ENCODE measurements at places on chromosomes 3 and 15.

DNA sequence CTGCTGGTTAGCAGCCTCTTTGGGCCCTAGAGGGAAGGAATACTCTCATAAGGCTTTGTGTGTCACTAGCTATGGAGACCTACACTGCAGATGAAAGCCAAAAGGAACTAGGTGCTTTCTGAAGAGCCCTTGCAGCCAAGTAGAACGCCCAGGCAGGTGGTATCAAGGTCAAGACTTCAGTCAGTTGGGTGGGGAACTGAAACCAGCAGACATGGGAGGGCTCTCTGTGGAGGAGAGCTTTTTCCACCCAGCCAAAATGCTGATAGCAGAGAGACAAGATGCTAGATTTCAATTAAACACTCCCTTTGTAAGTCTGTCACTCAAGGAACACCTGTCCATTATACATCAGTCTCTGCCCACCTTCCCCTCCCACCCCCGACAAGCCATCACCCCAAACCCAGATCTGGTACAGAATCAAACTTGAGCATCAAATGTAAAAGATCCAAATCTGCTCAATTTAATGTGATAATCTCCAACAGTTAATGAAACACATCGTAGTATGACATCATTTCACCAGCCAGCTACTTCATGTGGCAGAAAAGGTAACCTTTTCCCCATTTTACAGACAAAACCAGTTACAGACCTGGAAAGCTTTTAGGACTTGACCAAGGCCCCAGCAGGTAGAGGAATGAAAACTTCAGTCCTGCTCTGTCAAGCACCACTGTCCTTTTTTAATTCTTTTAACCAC is 14.6 kb downstream of the MRPS25 start:
- DNase-seq, result no peak

- no peak for DNase-seq
These were observed 51.3 kb downstream of the SUCNR1 start for GRCh38 chr3:151924753-151925152.

DNA sequence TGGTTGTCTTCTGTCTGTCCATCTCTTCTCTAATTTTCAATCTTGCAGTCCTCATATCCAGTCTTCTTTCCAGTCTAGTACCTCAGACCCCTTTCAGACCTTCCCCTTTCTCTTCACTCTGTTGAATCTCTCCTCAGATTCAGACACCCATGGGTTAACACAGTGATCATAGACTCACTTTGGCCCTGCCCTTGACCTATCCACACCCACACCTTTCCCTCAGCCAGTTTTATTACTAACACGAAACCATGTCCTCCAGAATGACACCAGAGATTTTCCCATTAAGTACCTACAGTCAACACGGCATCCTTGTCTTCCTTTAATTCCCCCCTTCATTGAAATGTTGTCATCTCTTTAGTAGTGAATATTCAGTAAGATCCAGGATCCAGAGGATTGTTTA is 74.5 kb upstream of the UBE2E2 start:
- no peak for DNase-seq

DNA sequence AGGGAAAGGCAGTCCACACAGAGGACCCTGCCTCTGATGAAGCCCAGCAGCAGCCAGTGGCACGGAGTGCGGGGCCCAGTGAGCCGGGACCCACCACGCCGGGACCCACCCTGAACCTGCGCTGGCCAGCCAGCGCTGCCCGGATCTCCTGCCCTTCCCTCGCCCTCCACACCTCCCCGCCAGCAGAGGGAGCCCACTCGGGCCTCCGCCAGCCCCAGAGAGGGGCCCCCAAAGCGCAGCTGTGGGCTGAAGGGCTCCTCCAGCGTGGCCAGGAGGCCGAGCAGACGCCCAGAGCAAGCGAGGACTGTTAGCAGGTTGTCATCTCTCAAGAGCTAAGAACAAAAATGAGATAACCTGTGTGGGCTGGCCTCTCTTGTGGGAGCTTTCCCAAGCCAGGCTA is 81.3 kb upstream of the ATP10A start:
- DNase-seq, result no peak

DNA sequence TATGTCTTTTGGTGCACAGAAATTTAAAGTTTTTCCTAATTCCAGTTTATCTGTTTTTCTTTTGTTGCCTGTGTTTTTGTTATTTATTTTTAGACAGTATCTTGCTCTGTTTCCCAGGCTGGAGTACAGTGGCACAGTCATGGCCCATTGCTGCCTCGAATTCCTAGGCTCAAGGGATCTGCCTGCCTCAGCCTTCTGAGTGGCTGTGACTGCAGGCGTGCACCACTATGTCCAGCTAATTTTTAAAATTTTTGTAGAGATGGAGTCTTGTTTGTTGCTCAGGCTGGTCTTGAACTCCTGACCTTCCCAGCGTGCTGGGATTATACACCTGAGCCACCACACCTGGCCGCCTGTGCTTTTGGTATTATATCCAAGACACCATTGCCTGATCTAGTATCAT is 22.8 kb downstream of the KAT2B start:
- no peak for DNase-seq
